Stimulated activated CD4-positive, alpha-beta T cell treated with anti-CD3 and anti-CD28 coated beads, Interleukin-15, amount 100 ng/mL, for 48 hours (primary cell): ENCODE measurements at places on chromosomes 6 and 20.

GRCh38 chr6:112432853-112433252, 85.7 kb downstream of the RFPL4B start:
- no peak for DNase-seq

- no peak for DNase-seq
Measured at GRCh38 chr20:24870881-24871280, 78.2 kb upstream of the CST7 start.

DNA sequence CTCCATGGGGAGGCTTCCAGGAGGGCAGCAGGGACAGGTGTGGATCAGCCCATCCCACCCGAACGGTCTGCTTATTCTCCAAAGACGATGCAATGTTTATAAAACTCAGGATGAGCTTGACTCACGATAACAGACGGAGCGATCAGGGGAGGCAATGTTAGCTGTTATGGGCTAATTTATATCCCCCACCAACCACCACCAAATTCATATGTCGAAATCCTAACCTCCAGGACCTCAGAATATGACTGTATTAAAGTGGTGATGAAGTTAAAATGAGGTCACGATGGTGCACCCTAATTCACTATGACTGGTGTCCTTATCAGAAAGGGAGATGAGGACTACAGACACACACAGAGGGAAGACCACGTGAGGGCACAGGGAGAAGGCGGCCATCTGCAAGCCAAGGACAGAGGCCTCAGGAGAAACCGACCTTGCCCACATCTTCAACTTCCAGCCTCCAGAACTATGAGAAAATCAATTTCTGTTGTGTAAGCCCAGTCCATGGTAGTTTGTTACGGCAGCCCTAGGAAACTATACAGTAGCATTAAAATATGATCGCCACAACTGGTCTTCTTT, 7.0 kb downstream of the ADTRP start:
- no peak for DNase-seq

GRCh38 chr6:53566755-53567154, 21.9 kb upstream of the GCLC start:
- DNase-seq, result no peak

- no peak for DNase-seq
Measured at GRCh38 chr6:52500238-52501129, 76.4 kb downstream of the TRAM2 start.
